Activated T-cell treated with anti-CD3 and anti-CD28 coated beads for 24 hours (primary cell): ENCODE measurements at places on chromosomes 5 and 9.

- no peak for DNase-seq
Observed at GRCh38 chr9:122797316-122798063, 2.4 kb upstream of the OR1K1 start.

DNA sequence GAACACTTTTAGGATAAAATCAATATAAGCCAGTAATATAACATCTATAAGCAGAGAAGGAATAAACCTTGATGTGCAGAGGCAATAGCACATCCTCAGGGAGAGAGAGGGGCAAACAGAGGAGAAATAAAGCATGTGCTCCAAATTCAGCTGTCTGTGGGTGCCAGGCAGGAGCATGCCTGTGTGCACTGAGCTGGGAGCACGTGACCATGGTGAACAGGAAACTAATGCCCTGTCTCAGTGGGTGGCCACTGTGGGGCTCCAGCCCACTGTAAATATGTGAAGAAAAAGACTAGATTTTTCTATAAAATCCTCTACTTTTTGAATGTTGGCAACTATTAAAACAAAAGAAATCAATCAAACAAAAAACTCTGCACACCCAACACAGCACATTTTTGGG is 55.3 kb downstream of the FYB1 start:
- DNase-seq = no peak

DNA sequence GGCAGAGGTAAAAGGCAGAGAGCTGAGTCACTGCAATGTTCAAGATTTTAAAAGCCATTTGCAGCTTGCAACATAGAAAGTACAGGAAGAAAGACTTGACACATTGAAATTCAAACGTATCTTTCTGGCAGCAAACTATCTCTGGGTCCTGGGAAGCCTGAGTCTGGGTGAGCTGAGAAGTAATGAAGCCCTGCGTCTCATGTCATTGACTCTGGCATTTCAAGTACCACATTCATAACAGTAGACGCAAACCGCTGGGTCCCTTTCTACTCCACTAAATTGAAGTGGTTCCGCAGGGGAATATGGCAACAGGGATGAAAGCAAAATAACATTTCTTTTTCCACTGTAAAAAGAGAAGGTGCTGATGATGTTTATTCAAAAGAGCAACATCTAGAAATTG is 694.3 kb downstream of the BRINP1 start:
- DNase-seq = no peak

- no peak for DNase-seq
Observed at GRCh38 chr5:132679717-132680380, 6.1 kb downstream of the IL4 start.

- DNase-seq = no peak
Observed at GRCh38 chr9:120258096-120258495, 321.9 kb downstream of the CDK5RAP2 start.

DNA sequence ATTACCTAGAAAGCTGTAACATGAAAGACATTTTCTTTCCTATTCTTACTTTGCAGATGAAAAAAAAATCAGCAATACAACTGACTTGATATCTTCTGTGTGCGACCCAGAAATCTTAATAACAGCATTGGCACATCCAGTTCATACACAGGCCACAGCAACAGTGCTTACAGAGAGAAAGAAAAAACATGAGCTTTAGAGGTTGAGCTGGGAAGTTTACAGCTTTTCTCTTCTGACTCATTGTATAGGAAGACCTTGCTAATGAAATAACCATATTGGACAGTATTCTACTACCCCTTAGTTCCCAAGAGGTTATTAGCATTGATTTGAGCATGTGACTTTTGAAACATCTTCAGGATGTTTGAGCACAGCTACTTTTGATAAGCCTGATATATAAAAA is 1033.4 kb upstream of the DMAC1 start:
- no peak for DNase-seq

- no peak for DNase-seq
Observed at GRCh38 chr5:58188262-58188651, 271.6 kb downstream of the PLK2 start.

- no peak for DNase-seq
Observed at GRCh38 chr5:56763711-56764466, 51.5 kb upstream of the MAP3K1 start.

GRCh38 chr5:17463653-17464052 is 34.4 kb upstream of the TAF11L2 start:
- DNase-seq = no peak
